Erythroblast (primary cell): ENCODE measurements at places on chromosomes 3 and 15.

DNA sequence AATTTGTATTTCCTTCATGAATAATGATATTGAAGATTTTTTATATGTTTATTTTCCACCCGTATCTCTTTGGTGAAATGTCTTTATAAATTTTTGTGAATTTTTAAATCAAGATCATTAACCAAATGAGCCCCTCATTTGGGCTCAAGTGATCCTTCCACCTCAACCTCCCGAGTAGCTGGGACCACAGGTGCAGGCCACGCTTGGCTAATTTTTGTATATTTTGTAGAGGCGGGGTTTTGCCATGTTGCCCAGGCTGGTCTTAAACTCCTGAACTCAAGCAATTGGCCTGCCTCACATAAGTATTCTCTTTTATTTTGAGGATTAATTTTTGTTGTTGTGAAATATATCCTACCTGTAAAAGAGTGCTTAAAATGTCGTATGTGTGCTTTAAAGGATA lies 4.9 kb downstream of the BBS4 start:
- DNase-seq: no peak

- no peak for DNase-seq
These were observed 110.0 kb downstream of the EPHB1 start for GRCh38 chr3:134904776-134905646.

DNA sequence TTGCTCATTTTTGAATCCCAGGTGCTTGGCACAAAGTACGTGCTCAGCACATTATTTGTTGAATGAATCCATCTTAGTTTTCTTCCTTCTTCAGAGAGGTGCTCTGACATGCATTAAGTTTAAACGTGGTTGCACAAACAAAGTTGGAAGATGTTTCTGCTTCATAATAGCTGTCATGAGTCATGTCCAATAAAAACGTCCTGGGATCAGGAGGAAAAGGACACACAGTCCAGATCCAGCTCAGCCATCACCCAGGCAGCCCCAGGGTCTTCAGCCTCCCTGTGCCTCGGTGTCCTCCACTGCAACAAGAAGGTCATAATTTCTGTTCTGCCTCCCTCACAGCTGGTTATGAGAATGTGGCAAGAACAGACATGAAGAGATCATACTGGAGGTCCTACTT lies 55.4 kb downstream of the CCNL1 start:
- DNase-seq: no peak

- no peak for DNase-seq
These were observed at the start of gene PLXNB1 for GRCh38 chr3:48429960-48430707. PLXNB1 (minus strand) TSS chr3:48430086; CDS start chr3:48424611, 5,475 bp downstream.

GRCh38 chr3:101377796-101378195 lies 57.4 kb upstream of the IMPG2 start:
- no peak for DNase-seq

DNA sequence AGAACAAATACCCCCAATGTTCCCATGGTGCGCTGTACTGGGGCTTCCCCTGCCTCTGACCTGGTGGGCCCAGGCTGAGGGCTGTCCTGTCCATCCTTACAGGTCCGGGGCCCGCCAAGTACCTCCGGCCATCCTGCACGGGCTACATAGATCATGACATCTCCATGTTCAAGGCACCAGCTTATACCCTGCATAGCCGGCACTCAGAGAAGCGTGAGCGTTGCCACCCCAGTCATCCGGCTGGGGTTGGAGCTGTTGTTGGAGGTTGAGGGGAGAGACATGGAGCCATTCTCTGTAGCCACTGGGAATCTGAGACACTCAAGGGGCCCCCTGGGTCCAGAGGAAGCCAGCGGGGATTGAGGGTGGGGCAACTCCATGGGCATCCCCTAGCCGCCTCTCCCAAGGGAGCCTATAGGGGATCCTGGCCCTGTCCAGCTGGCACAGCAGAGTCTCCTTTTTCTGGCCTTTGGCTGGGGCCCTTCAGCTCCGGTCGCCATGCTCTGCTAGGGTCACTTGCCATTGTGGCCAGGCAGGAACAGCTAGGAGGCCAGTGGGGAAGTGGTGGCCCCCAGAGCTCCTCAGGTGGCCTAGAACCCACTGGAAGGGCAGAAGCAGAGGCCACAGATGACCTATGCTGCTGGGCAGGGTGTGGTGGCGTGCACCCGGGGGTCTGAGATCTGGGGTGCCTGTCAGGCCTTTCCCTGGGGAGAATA lies 12.5 kb upstream of the CSPG4 start:
- no peak for DNase-seq

DNA sequence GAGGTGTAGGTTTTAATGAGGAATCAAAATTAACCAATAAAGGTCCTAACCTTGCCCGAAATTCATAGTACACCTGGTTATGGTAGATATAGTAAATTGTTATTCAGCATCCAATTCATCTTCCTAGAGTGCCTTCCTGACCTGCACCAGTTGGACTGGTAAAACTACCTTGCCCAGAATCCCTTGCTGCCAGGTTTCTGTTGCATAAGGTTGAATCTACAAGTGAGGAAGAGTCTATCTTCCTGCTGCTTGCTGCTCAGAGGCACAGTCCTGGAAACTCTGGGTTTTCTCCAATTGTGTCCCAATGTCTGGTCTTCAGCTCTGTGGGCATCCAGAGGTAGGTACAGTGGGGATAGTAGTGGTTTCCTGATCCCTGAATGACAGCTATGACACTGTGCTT lies 17.3 kb downstream of the CCDC54 start:
- no peak for DNase-seq

DNA sequence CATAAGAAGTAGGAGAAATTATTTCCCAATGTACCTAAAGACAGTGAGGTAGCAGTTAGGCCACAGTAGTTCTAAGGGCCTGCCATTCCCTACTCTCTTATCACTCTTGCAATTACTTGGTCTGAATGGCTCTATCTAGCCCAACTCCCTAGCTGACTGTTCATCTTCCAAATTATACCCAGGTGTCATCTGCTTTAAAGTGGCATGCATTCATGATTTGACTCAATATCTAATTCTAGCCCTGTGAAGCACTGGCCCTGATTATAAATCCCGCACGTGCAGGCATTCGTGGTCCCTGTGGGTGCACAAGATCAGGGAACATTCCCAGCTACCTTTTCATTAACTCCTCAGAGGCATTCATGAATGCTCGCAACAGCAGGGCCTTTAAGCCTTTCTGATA lies 43.1 kb upstream of the ZNF774 start:
- DNase-seq: no peak

DNA sequence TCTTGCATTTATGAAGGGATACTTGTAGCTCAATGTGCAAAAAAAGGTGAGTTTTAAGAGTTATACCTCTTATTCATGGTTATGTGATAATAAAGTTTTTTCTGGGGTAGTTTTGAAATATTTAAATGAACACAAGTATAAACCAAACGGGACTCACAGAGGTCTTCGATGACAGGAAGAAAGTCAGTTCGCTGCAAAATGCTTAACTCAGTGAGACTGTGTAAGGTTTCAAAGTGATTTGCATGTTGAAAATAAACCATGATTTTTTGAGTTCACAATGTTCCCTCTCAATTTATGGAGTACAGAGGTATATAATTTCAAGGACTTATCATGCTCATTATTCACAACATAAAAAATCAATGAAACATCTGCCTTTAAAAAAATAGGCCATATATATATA lies 36.3 kb upstream of the MYH15 start:
- no peak for DNase-seq

GRCh38 chr3:126967386-126967785 lies 15.5 kb upstream of the PLXNA1 start:
- DNase-seq: no peak

DNA sequence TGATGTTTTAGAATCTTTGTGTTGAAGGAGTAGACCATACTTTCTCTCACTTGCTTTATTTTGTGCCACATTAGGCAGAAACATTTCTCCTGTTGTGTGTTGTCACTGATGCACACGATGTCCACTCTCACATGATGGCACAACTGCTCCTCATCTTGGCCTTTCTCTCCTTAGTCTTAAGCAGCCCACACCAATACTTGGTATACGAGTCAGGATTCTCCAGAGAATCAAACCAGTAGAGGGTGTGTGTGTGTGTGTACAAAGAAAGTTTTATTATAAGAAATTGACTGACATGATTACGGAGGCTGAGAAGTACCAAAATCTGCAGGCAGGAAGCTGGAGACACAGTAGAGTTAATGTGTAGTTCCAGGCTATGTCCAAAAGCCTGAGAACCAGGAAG lies 187.1 kb downstream of the ALCAM start:
- DNase-seq: no peak

DNA sequence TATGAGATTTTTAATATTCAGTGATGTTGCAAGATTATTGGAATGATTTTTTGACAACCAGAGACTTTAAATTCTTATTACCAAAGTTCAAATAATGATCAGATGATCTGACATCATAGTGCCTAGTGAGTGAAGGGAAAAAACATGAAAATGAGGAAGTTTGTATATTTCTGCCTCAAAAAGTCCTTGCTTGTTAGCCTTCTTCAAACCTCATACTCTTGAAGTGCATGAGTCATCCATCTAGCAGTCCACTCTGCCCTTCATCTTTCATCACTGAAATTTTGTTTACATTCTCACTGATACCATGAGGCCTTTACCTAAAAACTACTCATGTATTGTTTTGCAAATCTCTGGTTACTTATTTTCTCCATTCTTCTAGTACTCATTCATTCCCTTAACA lies 23.9 kb upstream of the OR5H6 start:
- no peak for DNase-seq

DNA sequence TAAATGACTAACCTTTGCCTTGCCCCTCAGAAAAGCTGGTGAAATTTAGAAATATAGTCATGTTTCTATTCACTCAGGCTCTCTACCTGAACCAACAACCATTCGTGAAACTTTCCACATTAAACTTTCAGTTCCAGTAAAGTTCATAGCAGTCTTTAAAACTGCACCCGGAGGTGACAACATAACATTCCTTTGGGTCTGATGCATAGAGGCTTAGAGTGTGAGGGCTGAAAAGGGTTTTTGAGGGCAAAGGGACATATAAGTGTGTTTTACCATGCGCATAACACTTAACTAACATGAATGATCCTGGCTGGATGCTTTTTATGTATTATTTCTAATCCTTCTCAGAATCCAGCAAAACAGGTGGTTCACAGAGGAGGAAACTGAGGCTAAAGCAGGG lies 471.7 kb upstream of the MCTP2 start:
- no peak for DNase-seq

- DNase-seq: no peak
These were observed 2.2 kb upstream of the UBA3 start for GRCh38 chr3:69082361-69082760.

- no peak for DNase-seq
These were observed 29.4 kb downstream of the PGPEP1L start for GRCh38 chr15:98978153-98978552.

GRCh38 chr15:55518641-55519040 lies 10.6 kb upstream of the DNAAF4 start:
- no peak for DNase-seq

GRCh38 chr15:48945386-48945785 lies 18.3 kb downstream of the SHC4 start:
- no peak for DNase-seq

GRCh38 chr3:54376939-54377578 lies 254.7 kb downstream of the CACNA2D3 start:
- DNase-seq: no peak

DNA sequence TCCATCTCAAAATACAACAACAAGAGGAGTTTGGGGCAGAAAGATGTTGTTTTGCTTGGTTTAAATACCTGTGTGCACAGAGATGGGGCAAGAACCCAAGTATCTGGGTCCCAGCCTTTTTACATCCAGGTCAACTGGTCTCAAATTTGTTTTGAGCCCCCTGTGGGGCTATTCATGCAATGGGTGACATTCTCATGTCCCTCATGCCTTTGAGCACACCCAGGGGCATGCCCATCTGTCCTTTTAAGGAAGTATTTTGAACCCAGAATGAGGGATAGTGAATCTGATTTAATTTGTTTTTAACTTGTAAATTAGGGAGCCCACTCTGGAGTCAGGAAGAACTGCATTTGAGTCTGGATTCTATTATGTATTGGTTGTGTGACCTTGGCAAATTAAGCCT lies 14.8 kb downstream of the ABCF3 start:
- no peak for DNase-seq

- no peak for DNase-seq
These were observed 326.4 kb downstream of the SV2B start for GRCh38 chr15:91426412-91426811.

DNA sequence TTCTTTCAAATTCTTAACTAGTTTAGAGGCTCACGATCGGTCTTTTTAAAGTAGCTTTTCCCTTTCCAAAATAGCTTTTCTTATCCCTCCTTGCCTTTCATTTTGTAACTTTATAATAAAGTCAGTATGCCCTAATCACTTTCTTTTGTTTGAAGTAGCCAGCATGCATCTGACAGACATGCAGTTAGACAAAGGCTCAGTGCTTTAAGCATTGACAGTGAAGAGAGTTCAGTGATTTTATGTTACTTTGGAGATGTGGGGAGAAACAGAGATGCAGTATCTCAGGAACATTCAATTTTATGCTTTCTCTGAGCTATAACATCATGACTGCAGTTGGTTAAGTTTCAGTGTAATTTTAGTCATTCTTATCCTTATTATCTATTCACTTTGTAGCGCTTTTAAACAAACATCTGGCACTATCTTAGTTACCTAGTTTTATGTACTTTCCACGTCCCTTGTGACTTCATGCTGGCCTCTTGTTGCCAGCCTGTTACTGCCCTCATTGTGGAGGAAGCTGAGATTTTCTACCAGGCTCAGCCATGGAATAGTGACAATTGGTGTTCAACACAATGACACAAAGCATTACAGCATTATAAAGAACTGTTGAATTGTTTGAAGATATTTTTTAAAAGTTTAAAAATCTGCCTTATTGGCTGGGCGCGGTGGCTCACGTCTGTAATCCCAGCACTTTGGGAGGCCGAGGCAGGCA lies 90.3 kb downstream of the AKAP13 start:
- DNase-seq: no peak

GRCh38 chr3:149971403-149972075 lies 844 bp upstream of the PFN2 start:
- DNase-seq: no peak

- no peak for DNase-seq
These were observed 413.9 kb downstream of the RBMS3 start for GRCh38 chr3:29694783-29695182.

- peak; percentile 51 for DNase-seq
These were observed 34.2 kb upstream of the ACAD9 start for GRCh38 chr3:128845119-128845777.

DNA sequence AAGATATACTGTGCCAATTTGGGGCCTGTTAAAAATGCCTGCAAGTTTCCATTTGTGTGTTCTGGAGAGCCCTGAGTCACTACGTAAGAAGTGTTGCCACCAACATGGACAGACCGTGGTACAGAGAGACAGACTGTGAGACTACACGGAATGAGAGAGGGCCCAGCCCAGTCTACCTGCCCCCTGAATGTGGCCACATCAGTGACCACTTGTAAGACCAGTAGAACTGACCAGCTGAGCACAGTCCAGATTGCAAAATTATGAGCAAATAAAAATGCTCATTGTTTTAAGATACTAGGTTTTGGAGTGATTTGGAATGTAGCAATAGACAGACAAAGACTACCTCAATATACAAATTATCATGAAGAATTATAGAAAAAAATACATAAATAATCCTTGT lies 42.0 kb downstream of the ATR start:
- DNase-seq: no peak
